Inflammatory macrophage treated with lipopolysaccharide for 1 hour (primary cell): ENCODE measurements at places on chromosomes 2 and 18.

GRCh38 chr2:41933585-41934320 is 114.1 kb upstream of the PKDCC start:
- peak; percentile 41 for DNase-seq

- no peak for DNase-seq
Measured at GRCh38 chr2:67445652-67446268, 48.6 kb downstream of the ETAA1 start.

DNA sequence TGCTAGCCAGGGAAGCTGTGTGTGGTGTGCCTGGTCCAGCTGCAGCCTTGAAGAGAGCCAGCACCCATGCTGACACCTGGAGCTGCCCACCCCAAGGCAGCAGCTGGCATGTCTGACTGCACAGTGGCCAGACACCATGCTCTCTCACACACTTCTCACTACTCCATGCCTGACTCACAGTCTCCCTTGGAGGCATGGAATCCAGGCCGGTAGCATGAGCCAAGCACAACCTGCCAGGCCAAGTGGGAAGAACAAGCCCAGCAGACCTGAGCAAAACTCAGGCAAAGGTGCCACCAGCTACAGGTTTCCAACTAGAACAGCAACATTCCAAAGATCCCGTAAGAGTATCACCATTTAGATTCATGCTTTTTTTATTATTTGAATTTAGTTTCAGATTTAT is 625.3 kb upstream of the LRRTM4 start:
- no peak for DNase-seq

DNA sequence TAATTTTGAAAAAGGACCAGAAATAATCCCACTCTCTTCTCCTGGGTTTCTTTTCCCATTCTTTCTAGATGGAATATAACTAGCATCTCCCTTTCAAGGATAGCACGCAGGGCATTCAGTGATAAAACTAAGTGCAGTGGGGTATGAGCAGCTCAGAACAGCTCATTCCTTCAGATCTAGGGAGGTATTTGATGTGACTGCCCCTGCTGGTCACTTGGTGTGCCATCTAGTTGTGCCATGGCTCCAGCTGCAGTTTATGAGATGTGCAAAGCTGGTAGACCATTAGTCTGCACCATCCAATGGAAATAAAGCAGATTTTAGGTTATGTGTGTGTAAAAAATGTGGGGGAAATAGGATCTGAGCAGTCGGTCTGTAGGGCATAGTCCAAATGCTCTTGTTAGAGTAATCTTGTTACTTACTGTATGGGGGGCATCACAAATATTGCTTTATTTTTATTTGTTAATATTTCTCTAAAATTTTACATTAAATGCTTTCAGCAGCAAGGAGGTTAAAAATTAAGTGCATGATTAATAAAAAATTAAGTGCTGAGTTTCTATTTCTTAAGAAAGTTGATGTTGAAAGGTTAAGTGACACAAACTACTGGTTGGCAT is 38.9 kb downstream of the CTAGE1 start:
- peak; percentile 18 for DNase-seq

DNA sequence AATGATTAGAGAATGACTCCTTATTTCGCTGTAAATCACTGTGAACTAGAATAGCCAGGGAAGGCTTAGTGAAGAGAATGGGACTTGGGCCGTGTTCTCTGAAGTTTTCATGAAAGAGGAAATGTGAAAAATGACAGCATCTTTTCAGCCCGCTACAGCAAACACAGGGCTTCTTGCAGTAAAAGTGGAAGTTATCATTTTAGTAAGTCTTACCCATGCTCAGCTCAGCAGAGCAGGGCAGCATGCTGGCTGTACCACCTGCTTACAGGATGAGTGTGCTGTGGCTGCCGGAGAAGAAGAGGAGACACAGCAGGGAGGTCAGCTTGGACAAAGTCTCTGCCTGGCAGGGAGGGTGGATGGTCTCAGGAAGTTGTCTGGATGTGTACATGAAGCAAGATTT is 300.7 kb upstream of the DLGAP1 start:
- DNase-seq = no peak

- DNase-seq = no peak
Measured at GRCh38 chr2:213166109-213166508, 14.7 kb upstream of the IKZF2 start.

DNA sequence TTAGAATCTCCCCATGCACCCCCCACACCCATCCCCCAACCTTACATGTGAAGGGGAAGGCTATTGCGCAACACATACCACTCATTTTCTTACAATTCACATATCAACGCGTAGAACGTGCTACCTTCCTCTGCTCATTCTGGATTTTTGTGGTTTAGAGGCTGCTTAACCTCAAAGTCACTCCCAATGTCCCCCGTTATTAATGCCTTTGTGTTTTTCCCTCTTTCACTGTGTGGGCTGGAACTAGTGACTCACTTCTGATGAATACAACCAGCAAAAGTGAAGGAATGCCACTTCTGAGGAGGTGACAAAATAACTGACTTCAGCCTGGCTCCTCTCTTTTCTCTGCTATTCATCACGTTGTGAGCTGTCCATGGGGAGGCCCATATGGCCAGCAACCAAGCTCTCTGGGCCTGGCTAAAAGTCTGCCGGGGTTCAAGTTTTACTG is 342.5 kb upstream of the NXPH2 start:
- DNase-seq = no peak
